ENCODE measurements at places on chromosomes 16 and 17.

DNA sequence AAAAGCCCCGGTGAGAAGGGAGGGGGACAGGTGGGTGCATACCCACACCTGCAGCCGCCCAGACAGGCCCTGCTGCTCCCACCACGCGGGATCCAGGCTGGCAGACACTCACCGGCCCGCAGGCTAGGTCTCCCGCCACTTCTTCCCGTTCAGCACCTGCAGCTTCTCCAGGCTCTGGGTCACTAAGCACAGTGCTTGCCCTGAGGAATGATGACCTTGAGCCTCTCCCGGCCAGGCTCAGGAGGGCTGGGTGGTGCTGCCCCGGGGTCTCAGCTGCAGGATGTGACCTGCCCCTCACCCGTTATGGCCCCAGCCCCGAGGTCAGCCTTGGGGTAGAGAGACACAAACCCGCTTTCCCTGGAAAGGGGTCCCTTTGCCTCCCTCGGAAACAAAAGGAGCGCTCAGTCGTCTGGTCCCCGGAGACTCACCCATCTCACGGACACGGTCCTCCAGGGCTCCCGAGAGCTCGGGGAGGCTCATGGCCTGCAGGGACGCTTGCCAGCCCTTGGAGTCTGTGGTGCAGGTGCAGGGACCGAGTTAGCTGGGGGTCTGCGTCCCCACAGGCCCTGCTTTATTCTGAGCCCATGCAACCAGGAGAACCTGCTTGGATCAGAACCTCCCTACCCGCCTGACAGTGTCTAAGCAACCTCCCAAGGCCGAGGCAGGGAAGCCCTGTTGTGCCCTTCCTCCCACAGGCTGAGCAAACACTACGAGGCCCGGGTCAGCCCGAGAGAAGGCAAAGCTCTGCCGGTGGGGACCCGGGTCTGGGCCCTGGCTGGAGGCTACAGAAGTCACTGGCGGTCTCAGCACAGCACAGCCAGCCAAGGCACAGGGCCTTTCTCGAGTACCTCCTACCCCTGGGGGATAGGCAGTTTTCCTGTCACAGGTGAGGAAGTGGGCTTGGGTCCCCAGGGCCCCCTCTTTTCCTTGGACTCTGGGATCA, 3.8 kb downstream of the NUDT16L1 start:
- no peak for DNase-seq

DNA sequence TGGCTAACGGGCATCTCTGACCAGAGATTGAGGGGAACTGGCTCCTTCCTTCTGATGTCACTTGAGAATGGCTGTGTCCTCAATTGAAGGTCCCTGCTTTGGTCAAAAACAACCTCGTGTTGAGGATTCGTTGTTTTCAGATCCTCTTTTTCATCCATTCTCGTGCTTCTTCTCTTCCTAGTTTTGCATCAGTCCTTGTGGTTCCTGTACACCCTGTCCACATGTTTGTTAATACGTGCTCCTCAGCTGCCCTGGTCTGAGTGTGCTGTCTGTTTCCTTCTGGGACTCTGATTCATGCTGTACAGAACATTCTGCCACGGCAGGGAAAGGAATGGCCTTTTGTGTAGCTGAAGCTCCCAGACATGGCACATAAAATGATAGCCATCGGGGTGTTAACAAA, 863.2 kb upstream of the GOT2 start:
- DNase-seq, result no peak

DNA sequence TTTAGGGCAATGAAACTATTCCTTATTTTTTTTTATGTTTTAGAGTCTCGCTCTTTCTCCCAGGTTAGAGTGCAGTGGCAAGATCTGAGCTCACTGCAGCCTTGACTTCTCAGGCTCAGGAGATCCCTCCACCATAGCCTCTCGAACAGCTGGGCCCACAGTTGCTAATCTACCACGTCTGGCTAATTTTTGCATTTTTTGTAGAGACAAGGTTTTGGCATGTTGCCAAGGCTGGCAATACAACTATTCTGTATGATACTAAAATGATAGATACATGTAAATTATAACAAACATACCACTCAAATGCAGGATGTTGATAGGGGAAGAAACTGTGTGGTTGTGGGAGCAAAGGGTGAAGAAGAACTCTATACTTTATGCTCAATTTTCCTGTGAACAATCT, 401.3 kb downstream of the ZFHX3 start:
- DNase-seq, result no peak

DNA sequence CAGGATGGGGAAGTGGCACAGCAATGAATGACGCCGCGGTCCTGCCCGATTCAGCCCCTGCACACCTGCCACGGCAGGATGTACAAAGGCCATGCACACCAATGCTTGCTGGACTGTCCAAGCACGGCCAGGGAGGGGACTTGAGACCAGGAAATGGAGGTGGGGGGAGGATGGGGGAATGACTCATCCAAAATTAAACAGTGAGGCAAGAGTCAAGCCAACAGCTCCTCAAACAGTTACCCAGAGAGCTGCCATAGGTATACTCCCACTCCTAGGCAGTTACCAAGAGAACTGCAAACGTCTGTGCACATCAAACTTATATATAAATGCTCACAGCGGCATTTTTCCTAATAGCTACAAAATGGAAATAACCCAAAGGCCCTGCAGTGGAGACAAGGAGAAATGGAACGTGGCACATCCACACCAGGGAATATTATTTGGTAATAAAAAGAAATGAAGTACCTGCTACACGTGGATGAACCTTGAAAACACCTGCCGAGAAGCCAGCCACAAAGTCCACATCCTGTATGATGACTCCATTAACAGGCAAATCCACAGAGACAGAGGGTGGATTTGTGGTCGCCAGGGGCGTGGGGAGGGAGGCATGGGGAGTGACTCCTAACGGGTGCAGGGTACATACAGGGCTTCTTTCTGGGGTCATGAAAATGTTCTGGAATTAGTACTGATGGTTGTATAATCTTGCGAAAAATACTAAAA, 54.1 kb downstream of the VAC14 start:
- no peak for DNase-seq

DNA sequence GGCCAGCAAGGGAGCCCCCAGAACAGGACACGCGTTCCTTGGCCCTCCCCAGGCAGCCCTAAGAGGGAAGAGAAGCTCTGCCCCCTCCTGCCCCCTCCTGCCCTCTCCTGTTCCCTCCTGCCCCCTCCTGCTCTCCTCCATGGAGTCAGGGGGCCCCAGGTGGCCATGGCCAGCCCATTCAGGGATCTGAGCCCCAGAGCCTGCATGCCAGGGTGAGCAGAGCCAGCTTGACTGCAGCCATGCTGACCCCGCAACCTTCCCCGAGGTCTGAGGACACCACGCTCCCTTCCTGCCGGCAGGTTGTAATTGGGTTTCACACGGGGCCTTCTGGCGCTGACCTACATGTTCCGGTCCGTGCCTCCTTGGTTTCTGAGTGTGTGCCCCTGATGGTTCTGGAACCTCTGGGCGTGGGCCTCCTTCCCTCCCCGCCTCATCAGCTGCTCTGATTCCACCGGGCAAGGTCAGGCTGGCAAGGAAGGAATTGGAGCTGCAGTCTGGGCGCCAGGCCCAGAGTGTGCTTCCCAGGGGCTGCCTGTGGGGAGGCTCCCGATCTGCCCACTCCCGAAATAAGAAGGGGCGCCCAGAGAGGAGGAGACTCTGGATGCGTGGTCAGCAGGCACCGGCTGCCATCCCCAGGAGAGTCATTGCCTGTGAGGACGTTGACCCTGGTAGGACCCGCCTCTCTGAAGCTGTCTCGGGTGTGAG, 23.7 kb upstream of the NPTX1 start:
- no peak for DNase-seq

DNA sequence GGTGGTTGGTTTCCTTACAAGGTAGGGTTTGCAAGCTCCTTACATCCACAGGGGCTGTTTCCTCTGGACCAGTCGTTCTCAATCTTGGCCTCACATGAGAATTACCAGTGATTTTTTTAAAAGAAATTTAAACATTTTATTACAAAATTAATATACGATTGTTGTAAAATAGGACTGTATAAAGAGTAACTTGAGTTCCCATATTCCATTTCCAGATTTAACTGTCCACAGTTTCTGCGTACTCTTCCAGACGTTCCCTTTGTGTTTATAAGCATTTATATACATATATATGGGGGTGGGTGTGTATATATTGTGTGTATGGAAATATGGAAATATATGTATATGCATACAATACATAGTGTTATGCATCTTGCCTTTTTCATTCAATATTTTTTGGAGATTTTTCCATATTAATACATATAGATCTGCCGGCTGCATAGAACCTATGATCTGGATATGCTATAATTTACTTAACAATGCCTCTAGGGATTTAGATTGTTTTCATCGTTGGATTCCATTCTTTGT, 31.5 kb downstream of the HLF start:
- DNase-seq, result no peak

- no peak for DNase-seq
Measured at GRCh38 chr17:29215717-29216116, 30.9 kb upstream of the CRYBA1 start.

DNA sequence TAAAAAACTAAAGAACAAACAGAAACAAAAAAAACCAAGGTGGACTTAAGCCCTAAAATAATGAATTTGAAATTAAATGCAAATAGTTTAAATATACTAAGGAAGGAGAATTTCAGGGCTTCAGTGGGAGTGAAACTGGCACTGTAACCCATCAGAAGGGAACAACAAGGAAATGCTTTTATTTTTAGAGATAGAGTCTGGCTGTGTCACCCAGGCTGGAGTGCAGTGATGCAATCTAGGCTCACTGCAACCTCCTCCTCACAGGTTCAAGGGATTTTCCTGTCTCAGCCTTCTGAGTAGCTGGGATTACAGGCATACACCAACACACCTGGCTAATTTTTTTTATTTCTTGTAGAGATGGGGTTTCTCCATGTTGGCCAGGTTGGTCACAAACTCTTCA, 625.2 kb upstream of the CDH8 start:
- DNase-seq, result no peak

DNA sequence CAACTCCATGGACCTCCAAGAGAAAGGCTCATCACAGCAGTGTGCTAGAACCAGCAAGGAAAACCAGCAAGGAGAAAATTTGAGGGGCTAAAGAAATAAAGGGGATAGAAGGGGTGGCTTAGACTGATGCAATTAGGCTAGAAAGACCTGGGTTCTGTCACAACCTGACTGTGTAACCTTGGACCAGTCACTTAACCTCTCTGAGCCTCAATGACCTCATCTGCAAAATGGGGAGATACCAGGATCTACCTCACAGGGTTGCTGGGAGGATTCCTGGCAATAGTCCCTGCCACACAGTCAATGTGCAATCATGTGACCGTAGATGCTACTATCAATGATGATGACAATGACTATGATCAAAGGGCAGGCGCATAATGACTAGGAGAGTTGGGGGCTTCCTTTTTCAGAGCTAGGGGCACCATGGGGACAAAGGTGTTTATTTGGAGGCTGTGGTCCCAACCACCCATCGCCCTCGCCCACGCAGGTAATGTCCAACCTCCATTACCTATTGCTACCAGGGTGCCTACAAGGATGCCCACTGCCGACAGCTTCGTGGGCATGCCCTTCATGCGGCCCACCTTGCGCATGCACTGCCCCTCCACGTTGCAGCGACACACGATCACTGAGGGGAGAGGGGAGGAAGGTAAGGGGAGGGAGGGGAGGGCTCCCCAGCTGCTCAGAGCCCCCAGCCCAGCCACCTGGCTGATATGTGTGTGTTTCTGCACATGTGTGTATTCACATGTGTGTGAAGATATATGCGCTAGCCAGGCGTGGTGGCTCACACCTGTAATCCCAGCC, 9.7 kb downstream of the CDH16 start:
- no peak for DNase-seq

DNA sequence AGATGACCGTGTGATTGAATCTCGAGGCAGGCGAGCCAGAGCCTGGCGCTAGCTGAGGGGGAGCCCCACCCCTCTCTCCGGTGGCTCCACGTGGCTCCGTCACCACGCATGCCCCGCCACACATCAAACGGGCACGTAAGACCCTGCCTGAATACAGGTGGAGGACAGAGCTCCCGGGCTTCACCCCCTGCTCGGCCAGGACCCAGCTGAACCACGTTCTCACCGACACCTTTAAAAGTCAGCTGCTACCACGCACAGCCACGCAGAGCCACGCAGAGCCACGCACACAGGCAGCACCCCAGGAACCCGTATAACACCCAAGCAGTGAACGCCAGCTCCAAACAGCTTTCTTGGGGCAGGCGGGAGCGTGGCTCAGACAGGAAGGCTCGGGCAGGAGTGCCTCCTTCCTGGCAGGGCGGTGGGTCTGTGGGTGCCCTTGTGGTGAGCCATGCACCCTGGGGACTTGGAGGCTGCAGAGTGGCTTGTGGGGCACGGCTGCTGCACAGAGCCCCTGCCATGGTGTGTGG, 4.4 kb downstream of the TMEM204 start:
- DNase-seq, result no peak

DNA sequence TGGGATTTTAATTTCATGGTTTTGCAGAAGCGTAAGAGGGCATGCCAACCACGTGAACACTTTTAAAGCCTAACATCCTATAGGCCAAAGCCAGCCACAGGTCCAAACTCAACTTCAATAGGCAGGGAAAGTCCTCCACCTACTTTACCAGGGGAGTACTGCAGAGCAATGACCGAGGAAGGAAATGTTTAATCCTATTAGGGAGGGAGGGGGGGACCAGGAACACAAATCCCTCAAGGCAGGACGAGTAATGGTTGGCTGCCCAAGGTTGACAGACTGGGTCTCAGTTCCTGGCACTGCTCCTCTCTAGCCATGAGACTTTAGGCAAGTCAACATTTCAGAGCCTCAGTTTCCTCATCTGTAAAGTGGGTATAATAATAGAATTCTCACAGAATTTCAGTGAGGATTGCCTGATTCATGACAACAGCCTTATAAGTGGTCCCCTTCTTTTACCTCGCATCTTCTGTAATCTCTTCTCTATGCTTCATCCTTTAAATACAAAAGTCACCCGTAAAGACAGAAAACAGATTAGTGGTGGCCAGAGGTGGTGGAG, 315.8 kb downstream of the HAPSTR1 start:
- DNase-seq, result no peak

DNA sequence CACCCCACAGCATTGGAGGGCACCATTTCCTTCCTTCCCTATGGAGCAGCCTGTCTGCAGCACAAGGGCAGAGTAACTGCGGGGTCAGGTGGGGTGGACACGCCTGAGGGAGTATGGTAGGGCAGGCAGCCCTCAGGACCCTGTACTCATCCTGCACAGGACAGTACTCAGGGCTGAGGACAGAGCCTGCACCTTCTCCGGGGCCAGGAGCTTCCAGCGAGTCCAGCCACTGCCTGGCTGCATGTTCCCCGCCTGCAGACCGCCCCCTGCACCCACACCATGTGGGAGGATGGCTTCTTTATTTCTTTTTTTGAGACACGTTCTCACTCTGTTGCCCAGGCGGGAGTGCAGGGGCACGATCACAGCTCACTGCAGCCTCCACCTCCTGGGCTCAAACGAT, 47.6 kb upstream of the CDC42EP4 start:
- no peak for DNase-seq

DNA sequence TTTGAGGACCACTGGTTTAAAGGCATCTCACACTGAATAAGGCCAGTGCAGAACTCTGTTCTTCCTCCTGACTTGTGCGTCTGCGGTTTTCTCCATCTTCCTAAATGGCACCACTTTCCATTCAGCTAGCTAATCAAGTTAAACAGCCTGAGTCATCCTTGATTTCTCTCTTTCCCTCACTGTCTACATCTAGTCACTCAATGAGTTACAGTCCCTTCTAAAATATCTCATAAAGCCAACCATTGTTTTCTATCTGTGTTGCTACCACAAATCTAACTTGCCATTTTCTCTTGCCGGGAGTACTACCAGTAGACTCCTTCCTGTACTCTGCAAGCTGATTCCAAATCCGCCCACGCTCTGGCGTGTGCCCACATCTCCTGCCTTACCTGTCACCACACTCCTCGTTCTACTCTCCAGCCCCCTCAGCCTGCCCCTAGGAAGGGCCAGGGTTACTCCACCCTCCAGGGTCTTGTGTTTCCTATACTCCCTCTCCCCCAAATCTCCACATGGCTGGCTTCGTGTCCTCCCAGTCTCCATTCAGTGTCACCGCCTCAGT, 324.5 kb downstream of the SNX29 start:
- DNase-seq, result no peak

Measured in activated CD4-positive, alpha-beta T cell treated with anti-CD3 and anti-CD28 coated beads for 1 hour (primary cell).